CD4-positive, CD25-positive, alpha-beta regulatory T cell (primary cell): ENCODE measurements at places on chromosomes 2 and 18. TPM values are rescaled to one million over a fixed set of nuclear protein-coding genes. Genes with fewer than 3 reads are reported as not detected.
A peak's percentile ranks its signal among the peaks of the same experiment; 100 is the strongest.

AKAIN1 gene
- total RNA-seq = not detected

LONRF2 gene
- 0.42 TPM for total RNA-seq

MTCL1 gene
- 0.20 TPM for total RNA-seq

DNA sequence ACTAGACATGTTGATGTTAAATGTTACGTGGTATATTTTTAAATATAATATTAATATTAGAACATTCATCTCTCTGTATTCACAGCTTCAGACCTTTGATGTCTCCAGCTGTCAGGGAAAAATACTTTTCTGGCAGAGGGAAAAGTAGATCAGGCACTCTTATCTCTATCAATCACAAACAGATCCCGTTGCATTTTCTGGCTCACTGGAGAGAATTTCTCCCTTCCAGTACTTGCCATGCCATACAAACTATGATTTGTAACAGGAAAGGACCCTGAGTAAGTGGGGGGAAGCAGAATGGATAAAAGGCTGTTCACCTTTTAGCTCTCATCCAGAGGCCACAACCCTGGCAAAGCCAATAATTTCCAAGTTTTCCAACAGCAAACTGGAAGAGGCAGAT is 158.0 kb downstream of the TCF4 start:
- DNase-seq = no peak

DNA sequence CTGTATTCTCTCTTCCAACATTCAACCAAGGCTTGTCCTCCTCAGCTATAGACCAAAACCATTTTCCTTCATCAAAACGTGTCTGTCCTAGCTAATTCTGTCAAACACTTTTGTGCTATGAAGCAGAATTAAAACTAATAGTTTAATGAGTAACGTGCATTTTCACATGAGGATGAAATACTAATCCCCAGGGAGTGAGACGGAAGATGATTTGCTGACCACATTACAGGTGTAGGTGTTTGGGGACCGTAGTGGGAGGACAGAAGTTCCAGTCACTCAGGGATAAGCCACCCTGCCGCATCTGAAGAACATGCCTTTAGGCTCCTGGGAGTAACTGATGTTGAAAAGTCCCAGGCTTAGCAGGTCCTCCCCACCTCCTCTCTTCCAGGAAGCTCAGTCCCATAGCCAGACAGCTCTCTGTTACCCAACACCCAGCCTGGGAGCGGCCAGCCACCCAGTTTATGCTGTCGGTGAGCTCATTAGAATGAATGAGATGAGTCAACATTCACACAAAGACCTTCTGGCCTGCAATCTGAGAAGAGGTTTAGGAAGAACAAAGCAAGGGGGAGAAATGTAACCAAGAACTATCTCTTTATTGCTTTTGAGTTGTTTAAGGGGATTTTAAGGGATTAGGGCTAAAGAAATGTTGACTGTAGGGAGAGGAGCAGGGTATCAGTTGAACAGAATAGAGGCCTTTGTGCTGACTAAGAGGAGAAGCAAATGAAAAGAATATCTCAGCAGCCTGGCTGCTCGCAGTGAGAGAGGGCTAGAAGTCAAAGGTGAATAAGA is 122.5 kb downstream of the FOXI3 start:
- DNase-seq = no peak

GRCh38 chr2:84781942-84782716 is 98.8 kb downstream of the TRABD2A start:
- DNase-seq = no peak

DNA sequence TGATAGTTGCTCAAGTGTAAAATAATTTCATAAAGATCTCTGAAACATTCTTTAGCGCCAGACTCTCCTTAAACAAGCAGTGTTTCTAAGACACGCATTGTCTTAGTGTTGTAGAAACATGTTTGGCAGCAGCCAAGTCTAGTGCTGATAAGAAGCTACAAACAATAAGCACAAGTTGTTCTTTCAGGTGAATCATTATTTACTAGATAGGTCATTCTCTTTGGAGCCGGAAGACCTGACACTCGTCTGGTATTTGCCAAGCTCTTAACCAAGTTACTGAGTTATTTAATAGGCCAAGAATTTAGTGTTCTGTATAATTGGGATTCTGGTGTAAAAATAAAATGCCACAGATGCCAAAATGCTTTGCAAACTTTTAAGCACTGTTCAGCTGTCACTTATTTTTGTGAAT is 852.1 kb downstream of the CPS1 start:
- DNase-seq = no peak

- DNase-seq = no peak
Observed at GRCh38 chr2:69957965-69958364, 3.5 kb downstream of the ASPRV1 start.

DCDC2C gene
- total RNA-seq = not detected

DNA sequence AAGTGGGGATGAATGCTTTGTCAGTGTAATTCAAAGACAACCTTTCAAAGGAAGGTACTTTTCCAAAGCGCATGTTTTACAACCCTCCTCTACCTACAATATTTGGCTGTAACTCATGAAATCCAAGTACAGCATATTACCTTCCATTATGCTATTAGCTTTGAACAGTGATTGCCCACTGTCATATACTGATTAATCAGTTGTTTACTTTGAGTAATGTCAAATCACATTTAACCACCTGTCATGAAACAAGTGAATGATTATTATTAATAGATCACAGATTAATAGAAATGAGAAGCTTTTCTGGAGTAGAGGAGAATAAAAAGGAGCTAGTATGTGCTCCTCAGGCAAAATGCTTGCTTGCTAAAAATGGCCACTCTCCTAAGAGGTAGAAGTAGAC is 150.5 kb upstream of the SMAD7 start:
- no peak for DNase-seq

LYG1 gene
- total RNA-seq = 2.0 TPM

DNA sequence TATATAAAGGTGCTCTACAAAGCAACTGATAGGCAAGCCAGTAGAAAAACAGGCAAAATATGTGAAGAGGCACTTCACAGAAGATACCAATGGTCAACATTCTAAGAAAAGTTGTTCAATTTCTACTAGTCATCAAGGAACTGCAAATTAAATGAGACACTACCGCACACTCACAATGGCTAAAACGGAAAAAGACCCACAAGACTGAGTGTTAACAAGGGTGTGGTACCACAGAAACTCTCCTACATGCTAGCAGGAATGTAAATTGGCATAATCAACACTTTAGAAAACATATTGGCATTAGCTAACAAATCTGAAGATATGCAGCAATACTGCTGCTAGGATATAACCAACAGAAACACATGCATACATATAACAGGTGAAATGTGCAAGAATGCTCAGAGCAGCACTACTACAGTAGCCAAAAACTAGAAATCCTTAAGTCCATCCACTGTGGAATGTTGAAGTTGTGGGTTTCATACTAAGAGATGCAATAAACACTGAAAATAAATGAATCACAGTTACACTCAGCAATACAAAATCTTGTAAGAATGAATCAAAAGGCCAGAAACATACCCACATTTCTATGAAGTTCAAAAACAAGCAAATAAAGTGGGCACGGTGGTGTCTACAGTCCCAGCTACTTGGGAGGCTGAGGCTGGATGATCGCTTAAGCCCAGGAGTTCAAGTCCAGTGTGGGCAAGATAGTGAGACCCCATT is 9.2 kb downstream of the RNU4ATAC start:
- DNase-seq = no peak

IWS1 gene
- total RNA-seq = 39.6 TPM

PPIL3 gene
- 29.1 TPM for total RNA-seq

SIX2 gene
- total RNA-seq = not detected

KRTCAP3 gene
- 10.0 TPM for total RNA-seq

CHRND gene
- total RNA-seq = not detected

CFAP65 gene
- not detected for total RNA-seq

GRCh38 chr2:173347305-173348168 is 7.1 kb upstream of the CDCA7 start:
- DNase-seq = no peak

GRCh38 chr2:72973566-72974435 is 56.5 kb downstream of the EMX1 start:
- peak; percentile 30 for DNase-seq

CCDC74B gene
- total RNA-seq = not detected

SP140 gene
- 100 TPM for total RNA-seq

GRCh38 chr2:3450385-3451010 is 68.8 kb downstream of the ADI1 start:
- no peak for DNase-seq

GRCh38 chr2:144430722-144431391 is 89.1 kb downstream of the ZEB2 start:
- DNase-seq = no peak

DNA sequence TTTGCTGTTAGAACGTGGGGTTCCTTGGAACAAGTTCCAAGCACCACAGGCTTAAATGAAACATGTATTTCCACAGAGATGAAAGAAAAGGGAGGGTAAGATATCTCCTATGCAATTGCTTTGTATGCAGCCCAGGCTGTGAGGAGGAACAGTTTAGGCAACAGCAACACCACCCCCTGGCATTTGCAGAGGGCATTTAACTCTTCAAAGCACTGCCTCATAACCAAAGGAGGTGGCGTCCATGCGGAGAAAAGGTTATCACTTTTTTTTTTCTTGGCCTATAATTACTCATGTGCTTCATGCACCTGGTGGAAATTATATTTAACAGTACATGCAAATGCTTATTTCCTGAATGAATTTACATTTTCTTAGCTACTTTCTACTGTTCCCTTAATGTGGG is 286.0 kb downstream of the LPIN1 start:
- no peak for DNase-seq

IL36B gene
- total RNA-seq = not detected

DNA sequence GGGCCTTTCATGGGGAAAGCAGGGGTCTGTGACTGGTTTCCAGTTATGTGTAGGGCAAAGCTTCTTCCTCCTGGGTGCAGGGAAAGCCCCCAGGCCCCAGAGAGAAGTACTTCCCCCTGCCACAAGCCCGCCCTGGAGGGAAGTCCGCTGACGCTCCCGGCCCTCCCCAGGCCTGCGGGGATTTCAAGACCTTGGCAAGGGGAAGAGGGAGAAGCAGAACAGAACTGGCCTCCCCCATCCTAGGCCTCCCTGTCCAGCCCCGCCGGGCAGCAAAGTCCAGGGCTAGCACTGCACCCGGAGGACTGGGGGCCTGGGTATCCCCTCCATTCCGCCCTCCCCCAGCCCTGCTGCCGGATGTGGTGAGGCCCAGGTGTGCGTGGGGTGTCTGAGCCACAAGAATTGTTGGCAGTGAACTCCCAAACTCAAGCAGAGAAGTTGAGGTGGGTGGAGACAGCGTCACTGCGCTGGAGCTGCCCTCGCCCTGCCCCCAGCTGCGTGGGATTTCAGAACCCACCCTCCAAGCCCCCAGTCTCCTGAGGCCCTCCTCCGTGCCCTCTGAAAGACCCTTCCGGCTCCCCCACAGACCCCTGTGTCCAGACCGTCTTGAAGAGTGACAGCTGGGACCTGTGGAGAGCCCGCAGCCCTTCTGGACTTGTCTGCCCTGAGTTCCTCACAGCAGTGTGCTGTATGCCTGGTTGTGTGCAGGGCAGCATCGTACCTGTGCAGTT is 1.1 kb upstream of the DUSP2 start:
- DNase-seq = peak; percentile 94

THSD7B gene
- not detected for total RNA-seq

DNA sequence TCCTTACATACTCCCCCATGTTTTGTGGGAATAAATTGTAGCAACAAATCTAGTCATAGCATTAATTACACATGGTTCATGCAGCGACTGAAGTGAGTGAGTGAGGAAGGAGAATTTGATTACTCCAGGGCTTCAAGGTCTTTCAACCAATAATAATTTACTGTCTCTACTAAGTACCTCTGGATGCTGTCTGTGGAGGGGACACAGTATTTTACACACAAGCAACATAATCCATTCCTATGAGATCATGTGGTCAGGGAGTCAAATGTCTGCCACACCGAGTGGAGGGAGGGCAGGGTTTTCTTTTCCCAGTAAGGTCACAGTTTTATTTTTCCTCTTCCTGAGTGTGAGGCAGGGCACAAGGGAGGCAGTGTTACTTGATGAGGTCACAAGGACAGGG is 334.7 kb upstream of the CELF4 start:
- DNase-seq = no peak

GRCh38 chr2:83615511-83615910 is 843.6 kb downstream of the SUCLG1 start:
- DNase-seq = no peak

- DNase-seq = no peak
Observed at GRCh38 chr2:84290537-84290936, 168.5 kb downstream of the SUCLG1 start.

DNA sequence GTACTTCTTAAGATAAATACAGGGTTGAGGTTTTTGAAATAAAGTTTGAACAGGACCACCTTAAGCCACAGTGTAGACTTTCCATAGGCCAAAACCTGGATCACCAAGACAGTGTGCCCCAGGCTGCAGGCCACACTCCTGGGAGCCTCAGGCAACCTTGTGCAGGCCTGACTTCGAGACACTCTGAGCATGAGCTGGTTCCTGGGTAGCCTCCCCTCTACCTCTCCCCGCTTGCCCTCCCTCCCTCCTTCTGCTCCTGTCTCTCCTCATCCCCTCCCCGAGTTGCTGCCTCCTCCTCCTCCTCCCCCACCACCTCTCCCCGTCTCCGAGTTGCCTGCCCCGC is 10.6 kb upstream of the PROC start:
- DNase-seq = no peak

GRCh38 chr2:168210216-168210894 is 37.0 kb downstream of the STK39 start:
- DNase-seq = no peak

DNA sequence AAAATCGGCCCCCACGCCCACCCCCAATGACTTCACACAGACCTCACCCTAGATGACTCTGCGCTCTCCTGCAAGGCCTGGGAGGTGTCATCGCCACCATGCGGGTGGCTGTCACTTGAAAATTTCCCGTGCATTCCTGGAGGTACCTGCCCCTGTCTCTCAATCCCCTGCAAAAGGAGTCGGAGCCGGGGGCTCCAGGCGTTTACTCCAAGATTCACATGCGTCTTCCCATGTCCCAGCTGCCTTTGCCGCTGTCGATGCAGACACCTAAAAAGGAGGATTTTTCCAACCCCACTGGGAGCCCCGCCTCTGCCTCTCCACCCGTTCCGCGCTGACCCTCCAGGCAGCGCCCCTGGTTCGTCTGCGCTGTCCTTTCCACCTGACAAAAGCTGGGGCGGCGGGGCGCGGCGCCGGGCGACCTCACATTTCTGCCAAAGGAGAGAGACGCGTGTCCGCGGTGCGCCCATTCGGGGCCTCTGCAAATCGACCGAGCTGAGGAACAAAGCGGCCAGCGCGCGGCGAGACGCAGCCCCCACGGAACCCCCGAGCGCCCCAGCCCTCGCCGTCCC is 667 bp downstream of the REEP1 start:
- no peak for DNase-seq

KCNK3 gene
- total RNA-seq = not detected

GRCh38 chr2:192236136-192236535 is 41.4 kb upstream of the TMEFF2 start:
- DNase-seq = no peak

DNA sequence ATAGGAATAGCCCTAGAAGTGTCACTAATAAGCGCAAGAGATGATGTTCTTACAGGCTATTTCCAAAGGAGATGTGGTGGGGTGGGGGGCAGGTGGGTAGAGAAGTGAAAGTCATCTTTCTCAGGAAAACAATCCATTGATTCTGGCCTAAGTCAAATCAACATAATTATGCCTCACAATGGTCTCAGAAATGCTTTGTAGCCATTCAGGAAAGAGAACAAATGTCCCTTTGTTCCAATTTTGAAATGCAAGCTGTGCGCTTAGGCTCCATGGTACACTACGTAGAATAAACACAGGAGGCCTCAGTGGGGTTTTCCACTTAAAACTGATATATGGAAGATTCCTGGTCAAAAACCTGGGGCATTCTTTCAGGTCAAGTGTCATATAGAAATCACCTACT is 529.9 kb upstream of the KLHL29 start:
- no peak for DNase-seq
